Karpas-422 (cell line): ENCODE measurements at places on chromosomes 7 and 10. TPM values are rescaled to one million over a fixed set of nuclear protein-coding genes. Genes with fewer than 3 reads are reported as not detected.

Gene CYP2C9
- total RNA-seq: not detected in 2 replicates

Gene AUTS2
- 31.0 and 38.5 TPM in 2 replicates for total RNA-seq

Gene CREB5
- total RNA-seq: 7.8 and 52.1 TPM in 2 replicates

Gene PAX4
- total RNA-seq: not detected in 2 replicates

Gene IDI2
- not detected in 2 replicates for total RNA-seq

Gene FAM185A
- 3.5 and 4.0 TPM in 2 replicates for total RNA-seq

DNA sequence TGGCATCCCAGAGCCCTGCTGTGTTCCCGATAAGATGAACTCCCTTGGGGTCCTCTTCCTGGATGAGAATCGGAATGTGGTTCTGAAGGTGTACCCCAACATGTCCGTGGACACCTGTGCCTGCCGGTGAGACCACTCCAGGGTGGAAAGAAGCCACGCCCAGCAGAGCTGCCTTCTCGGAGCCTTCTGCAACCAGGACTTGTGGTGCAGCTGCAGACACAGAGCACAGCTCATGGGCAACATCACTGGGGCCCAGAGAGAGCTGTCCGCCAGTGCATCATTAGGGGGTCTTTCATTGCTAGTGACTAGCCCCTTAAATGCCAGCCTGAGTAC, 9.6 kb upstream of the GDF2 start:
- DNase-seq: no peak
- no peak overlapping the region for H3K27ac ChIP-seq
- no peaks in the 10 kb centered on the region for H3K27me3 ChIP-seq
- H3K4me3 ChIP-seq: no peak overlapping the region
- H3K4me1 ChIP-seq: no peaks in the 10 kb centered on the region

DNA sequence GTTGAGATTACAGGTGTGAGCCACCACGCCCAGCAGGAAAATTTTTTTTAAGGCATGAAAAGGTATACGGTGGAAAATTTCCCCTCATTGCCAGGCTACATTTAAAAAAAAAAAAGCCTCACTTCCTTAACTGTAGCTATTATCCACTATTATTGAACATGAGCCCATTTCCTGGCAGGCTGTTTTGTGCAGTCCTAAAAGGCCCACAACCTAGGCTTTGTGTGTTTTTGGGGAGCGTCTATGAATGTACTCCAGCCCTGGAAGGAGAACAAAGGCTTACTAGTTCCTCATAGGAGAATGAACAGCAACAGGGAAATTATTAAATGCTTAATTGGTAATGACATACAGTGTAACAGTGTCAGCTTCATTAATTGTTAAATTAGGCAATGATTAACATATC, 111.0 kb downstream of the ABLIM1 start:
- H3K4me1 ChIP-seq: peaks cover 34% of the 10 kb centered on the region
- no peak for DNase-seq
- no peak overlapping the region for H3K4me3 ChIP-seq
- no peaks in the 10 kb centered on the region for H3K36me3 ChIP-seq
- H3K27ac ChIP-seq: no peak overlapping the region

DNA sequence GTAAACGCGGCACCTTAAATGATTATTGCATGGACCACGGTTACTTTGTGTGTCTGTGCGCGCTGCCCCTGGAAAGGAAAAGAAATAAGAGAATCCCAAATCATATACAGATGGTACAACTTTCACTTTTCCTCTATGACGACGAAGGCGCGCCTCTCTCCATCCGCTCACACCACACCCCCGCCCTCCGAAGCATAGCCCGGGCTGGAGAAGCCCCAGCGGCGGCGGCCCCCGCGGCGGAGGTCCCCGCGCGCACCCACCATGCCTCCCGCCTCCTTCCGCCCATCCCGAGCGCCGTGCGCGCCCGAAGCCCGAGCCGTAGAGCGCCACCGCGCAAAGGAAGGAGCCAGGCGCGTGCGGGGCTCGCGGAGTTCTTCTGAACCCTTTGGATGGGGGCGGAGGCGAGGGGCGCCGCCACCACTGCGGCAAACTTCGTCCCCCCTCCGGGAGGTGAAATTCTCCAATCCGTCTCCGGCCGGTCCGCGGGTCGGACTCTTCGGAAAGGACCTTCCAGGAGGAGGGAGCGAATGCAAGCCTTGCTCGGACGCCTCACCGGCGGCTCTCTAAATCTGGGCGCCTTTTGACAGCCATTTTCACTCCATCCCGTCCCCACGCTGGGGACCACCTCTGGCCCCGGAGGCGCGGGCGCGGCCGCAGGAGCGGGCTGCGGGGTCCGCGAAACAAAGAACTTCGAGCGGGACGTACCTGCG, 588 bp downstream of the GLI3 start:
- no peak overlapping the region for H3K4me3 ChIP-seq
- no peaks in the 10 kb centered on the region for H3K27me3 ChIP-seq
- DNase-seq: no peak
- no peaks in the 10 kb centered on the region for H3K36me3 ChIP-seq
- no peaks in the 10 kb centered on the region for H3K4me1 ChIP-seq

GRCh38 chr10:112746329-112746728, 203.7 kb upstream of the TCF7L2 start:
- no peak for DNase-seq
- no peaks in the 10 kb centered on the region for H3K4me1 ChIP-seq
- no peak overlapping the region for H3K4me3 ChIP-seq
- H3K27me3 ChIP-seq: no peaks in the 10 kb centered on the region
